Inflammatory macrophage (primary cell): ENCODE measurements at places on chromosomes 1 and 21.

DNA sequence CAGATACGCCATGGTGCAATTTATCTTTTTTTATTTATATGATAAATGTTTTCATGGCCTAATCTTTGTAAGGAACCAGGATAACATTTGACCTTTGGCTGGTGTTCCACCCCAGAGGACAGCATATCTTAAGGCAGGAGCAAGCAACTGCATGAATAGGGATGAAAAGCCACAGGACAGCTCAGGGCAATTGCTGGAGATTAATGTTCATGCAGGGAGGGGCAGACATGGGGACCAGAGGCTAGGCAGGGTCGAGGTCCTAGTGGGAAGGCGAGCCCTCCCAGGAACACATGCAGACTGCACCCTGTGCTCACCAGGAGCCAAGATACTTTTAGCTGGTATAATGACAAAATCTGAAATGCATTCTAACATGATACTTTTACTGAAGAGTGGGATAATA is 74.4 kb upstream of the HAO2 start:
- no peak for DNase-seq

DNA sequence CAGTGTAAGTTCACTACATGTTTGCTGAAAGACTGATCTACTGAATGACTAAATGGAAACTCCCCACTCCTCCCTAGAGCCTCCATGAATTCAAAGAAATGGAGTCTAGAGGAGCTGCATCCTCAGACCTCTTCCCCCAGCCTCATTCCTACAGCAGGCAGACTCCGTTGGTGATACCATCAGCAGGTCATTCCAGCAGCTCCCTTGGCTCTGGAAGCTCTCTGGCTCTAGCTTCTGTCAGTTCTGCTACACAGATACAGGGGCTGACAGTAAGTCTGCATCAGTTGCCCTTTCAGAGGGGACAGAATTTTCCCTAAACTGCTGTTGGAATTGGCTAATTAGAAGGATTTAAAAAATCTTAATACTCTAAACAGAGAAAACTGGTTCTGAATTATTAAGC is 31.7 kb upstream of the DMRTA2 start:
- DNase-seq: no peak

DNA sequence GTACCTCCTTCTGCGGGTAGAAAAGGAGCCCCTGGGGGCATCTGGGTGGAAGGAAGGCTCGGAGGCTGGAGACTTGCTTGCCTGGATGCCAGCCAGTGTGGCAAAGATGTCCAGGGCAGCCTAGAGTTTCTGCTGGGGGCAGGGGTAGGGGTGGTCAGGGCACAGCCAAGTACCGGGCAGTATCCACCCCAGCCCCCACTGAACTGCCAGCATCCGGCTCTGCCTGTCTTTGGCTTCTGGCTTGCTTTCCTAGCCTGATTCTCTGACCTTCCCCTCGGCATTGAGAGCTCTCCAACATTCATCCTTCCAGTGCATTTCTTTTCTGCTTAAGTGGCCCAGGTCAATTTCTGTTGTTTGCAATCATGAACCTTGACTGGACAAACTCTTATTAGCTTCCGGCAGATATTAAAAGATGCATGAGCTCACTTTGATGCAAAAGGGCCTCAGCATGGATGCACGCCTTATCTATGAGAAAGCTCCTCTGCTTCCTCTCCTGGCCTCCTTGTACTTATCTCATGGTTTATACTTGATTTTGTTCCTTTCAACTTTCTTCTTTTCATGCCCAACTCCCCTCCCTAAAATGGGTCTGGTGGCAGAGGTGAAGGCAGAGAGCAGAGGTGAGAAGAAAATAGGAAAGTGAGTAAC is 116.9 kb downstream of the HLCS start:
- no peak for DNase-seq

GRCh38 chr21:24225431-24225830 is 1381.8 kb downstream of the MRPL39 start:
- DNase-seq: no peak

DNA sequence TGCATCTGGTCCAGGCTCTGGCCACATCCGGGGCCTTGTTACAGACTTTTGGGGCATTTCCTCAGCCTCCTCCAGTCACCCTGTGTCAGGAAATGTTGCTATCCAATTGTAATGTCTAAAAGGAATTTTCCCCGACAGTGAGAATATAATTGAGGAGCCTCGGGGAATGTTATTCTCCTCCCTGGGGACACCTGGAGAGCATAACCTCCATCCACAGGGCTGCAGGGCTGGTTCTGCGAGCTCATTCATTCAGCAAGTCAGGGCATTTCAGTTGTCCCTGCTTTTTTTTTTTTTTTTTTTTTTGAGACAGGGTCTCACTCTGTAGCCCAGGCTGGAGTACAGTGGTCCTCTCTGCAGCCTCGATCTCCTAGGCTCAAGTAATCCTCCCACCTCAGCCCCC is 72.6 kb downstream of the MDM4 start:
- DNase-seq: no peak

DNA sequence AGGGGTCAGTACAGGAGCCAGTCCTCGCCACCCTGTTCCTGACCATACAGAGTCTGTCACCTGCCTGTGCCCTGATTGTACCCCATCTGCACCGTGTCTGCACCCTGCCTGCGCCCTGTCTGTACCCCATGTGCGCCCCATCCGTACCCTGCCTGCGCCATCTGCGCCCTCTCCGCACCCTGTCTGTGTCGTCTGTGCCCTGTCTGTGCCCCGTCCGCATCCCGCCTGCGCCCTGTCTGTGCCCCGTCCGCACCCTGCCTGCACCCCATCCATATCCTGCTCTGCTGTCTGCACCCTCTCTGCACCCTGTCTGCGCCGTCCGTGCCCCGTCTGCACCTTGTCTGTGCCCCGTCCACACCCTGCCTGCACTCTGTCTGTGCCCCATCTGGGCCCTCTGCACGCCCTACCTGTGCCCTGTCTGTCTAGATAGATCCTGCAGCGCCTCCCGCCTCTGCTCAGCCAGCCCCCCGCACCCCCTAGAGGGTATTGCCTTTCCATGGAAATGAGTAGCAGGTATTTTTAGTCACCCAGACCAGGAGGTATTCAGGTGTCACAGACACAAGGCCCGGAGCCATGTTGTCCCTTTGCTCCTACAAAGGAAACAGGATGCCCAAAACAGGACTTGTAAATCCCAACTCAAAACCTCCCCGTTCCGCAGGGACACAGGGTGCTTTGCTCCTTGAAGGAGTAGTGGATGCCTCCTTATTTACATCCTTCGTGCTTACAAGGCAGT is 7.7 kb upstream of the NPHP4 start:
- no peak for DNase-seq

GRCh38 chr1:10597492-10598388 is 123.0 kb downstream of the PEX14 start:
- no peak for DNase-seq

DNA sequence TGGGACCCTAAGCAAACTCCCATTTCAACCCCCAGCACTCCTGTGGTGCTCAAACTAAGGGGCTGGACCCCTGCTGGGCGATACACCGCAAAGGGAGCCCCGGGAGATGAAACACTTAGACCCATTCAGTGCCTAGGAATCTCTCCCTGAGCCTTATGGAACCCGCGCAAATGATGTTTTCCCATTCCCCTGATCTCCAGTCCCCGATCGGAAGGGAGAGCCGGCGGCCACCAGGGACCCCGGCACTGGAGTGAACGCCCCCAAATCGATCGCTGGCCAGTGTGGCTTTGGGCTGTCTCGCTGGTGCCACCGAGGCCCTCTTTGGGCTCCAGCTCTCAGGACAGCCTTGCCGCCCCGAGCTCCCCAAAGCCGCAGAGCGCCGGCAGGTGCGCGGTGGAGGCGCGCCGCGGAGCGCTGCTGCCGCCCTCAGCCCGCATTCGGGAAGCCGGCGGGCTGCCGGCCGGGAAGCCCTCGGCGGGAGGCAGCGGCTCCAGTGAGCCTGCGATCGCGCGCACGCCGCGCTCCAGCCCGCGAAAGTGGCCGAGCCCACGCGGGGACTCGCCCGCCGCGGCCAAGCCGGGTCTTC is 1.1 kb downstream of the PLXNA2 start:
- DNase-seq: no peak

GRCh38 chr1:212127221-212127620 is 91.7 kb downstream of the DTL start:
- DNase-seq: no peak

DNA sequence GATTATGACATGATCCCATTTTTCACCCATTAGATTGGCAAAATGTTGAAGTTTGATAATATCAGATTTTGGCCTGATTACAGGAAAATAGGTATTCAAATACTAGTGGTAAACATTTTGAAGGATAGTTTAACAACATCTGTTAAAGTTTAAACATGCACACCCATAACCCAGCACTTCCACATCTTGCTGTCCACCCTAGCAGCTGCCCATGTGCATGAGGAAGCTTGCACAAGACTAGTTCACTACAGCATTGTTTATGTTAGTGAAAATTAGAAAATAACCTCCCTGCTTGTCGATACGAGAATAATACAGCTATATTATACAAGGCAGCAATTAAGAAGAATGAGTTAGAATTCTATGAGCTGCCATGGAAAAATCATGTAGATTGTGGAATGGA is 127.6 kb downstream of the C1orf21 start:
- DNase-seq: peak; percentile 37
